ENCODE measurements at places on chromosomes 4 and X. TPM values are rescaled to one million over a fixed set of nuclear protein-coding genes. Genes with fewer than 3 reads are reported as not detected.

DNA sequence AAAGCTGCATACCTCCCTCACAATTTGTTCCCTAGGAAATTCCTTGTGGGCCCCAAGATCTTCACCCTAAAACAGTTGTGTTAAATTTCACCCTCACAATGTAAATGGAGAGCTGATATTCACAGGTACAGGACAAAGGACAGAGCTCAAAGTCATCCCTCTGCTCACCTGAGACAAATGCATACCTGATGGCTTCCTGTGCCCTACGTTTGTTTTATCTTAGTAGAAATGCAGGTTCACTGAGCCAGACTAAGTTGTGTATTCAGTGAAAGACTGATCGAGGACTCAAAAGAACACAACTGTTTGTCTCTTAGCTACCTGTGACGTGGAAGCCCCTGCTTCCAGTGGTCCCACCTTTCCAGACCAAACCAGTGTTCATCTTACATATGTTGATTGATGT is 53.6 kb downstream of the TRMT44 start:
- H3K4me3 ChIP-seq = no peak overlapping the region
- no peaks in the 10 kb centered on the region for H3K36me3 ChIP-seq
- no peaks in the 10 kb centered on the region for H3K4me1 ChIP-seq
- no peak overlapping the region for H3K27ac ChIP-seq

GRCh38 chr4:10162341-10163000 is 45.9 kb upstream of the WDR1 start:
- no peaks in the 10 kb centered on the region for H3K27me3 ChIP-seq
- H3K4me1 ChIP-seq = peaks cover 22% of the 10 kb centered on the region
- no peak overlapping the region for H3K27ac ChIP-seq
- H3K36me3 ChIP-seq = no peaks in the 10 kb centered on the region

DNA sequence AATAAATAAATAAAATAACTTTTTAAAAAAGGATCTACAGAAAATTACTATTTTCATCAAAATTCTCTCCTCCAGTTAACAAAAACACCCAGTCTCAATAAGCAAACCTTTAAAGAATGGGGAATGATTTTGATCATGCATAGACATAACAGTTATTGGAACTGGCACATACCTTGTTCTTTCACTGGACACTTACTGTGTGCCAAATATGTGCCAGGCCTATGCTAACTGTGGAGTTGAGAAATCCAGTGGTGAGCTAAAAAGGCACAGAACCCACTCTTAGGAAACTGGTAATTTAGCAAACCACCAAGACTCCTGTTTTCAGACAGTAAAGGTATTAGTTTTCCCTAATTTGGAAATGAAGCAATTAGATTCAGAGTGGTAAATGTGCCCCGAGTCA is 39.1 kb downstream of the CLOCK start:
- H3K4me3 ChIP-seq = no peak overlapping the region
- H3K27ac ChIP-seq = no peak overlapping the region
- no peaks in the 10 kb centered on the region for H3K27me3 ChIP-seq

NAA11 gene
- total RNA-seq = not detected

DNA sequence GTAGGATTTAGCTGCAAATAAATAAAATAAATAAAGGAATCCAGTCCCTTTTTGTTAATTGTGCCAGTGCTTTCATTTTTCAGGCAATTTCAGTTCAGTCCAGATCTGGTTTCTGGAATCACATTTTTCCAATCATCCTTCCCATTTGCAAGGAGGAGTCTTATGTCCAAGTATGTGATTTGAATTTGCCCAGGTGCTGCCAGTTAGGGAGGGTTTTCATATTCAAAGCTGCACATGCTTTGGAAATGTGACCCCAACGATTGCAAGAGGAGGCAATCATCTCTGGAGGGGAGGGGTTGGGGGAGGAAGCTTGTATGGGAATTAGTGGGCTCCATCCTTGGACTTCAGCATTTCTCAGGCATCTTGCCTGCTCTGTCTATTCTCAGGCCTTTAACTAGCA is 4.4 kb downstream of the PLAC1 start:
- no peaks in the 10 kb centered on the region for H3K4me1 ChIP-seq
- no peak overlapping the region for H3K4me3 ChIP-seq
- peaks cover 9% of the 10 kb centered on the region for H3K27me3 ChIP-seq
- no peak overlapping the region for H3K27ac ChIP-seq
- no peaks in the 10 kb centered on the region for H3K36me3 ChIP-seq
- peak; percentile 12 for DNase-seq

- no peaks in the 10 kb centered on the region for H3K36me3 ChIP-seq
- no peak for DNase-seq
- no peaks in the 10 kb centered on the region for H3K27me3 ChIP-seq
- H3K27ac ChIP-seq = no peak overlapping the region
- no peaks in the 10 kb centered on the region for H3K4me1 ChIP-seq
- H3K4me3 ChIP-seq = no peak overlapping the region
These were observed 191.7 kb upstream of the EDNRA start for GRCh38 chr4:147289181-147289580.

Data from stomach (tissue), 19 donors.